ENCODE measurements at places on chromosomes 6 and 20.
A peak's percentile ranks its signal among the peaks of the same experiment; 100 is the strongest.

- no peak for DNase-seq
Measured at GRCh38 chr20:44085616-44086434, 101.2 kb downstream of the JPH2 start.

GRCh38 chr20:33713865-33714367, 6.2 kb downstream of the PXMP4 start:
- DNase-seq, result no peak

DNA sequence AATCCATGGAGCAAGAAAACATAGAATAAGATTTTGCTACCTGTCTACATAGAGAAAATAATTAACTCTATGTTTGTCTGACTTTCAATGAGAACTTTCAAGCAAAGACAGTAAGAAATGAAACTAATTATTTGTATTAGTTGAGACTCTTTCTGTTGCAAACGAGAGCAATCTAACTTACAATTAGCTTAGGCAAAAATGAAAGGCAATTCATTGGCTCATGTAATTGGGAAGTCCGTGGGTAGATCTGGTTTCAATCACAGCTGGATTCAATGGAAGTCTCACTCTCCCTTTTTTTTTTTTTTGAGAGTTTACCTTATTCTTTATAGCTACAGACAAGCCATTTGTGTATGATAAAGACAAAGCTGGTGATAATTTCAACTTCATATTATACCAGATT, 68.2 kb upstream of the STXBP5 start:
- no peak for DNase-seq

- no peak for DNase-seq
Measured at GRCh38 chr6:77036400-77036799, 426.9 kb downstream of the HTR1B start.

DNA sequence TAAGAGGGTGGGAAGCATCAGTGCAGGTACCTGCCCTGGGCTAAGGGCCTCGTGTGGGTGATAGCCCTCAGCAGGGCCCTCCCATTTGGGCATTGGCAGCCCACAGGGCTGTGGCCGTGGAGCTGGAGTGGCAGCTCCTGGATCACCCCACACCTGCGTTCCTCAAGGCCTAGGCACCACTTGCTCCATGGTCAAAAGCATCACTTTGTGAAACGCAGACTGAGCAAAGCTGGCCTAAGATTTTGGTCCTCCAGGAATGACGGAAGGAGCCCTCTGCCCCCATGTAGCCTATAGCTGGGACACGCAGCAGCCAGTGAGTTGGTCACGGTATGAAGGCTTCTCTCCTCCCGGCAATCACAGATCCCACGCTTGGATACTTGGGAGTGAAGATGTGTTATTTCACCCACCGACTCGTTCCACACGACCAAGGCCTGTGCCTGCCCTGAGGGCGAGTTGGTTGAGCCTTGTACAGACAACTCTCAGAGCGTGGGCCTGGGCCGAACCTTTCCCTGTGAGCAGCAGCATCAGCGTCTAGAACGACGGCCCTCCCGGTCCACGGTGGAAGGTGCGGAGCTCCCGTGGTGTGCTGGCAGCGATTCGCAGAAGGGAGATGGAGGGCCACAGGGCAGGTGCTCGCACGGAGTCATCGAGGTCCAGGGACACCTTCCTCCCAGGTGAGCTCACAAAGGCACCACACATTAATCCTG, 39.7 kb downstream of the THBS2 start:
- DNase-seq, result no peak

- DNase-seq, result no peak
Measured at GRCh38 chr20:34269996-34270627, 28.9 kb downstream of the ASIP start.

GRCh38 chr6:111989743-111990142, 64.2 kb upstream of the CCN6 start:
- no peak for DNase-seq

GRCh38 chr6:167797011-167797471, 29.7 kb upstream of the AFDN start:
- no peak for DNase-seq

GRCh38 chr20:5212907-5213487, 86.2 kb downstream of the CDS2 start:
- no peak for DNase-seq

DNA sequence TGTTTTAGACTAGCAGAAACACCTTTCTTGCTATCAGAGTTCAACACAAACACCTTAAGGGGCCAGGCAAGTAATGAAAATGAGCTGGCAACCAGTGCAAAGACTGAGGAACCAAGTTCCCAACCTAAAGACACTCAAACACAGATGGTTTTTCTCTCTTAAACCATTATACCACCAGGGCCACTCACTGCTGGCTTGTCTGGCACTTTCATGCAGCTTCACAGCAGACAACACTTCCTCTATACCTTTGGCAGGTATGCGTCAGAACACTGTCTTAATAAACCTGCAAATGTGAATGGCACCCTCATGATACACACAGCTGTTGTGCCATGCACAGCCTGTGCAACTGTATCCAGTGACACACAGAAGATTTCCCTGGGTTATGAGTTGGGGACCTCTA, 41.6 kb downstream of the NFATC2 start:
- DNase-seq, result no peak

DNA sequence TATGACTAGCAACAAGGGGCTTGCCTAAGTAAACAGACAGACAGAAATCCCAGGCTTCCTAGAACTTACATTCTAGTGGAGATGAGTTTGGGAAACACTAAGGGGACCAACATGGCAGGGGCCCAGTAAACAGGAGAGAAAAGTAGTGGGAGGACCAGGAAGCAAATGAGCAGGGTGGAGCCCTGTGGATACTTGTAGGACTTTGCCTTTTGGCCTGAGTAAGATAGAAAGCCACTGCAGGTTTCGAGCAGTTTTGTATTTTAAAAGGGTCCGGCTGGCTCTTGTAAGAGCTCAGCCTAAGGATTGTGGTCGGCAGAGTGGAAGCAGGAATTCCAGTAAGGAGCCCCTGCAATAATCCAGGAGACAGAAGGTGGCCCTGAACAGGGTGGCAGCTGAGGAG, 125.5 kb downstream of the MAP3K7 start:
- no peak for DNase-seq

- DNase-seq, result no peak
Measured at GRCh38 chr6:119331663-119332286, 17.8 kb downstream of the MAN1A1 start.

- no peak for DNase-seq
Measured at GRCh38 chr20:1656844-1657243, 735 bp downstream of the SIRPG start.

DNA sequence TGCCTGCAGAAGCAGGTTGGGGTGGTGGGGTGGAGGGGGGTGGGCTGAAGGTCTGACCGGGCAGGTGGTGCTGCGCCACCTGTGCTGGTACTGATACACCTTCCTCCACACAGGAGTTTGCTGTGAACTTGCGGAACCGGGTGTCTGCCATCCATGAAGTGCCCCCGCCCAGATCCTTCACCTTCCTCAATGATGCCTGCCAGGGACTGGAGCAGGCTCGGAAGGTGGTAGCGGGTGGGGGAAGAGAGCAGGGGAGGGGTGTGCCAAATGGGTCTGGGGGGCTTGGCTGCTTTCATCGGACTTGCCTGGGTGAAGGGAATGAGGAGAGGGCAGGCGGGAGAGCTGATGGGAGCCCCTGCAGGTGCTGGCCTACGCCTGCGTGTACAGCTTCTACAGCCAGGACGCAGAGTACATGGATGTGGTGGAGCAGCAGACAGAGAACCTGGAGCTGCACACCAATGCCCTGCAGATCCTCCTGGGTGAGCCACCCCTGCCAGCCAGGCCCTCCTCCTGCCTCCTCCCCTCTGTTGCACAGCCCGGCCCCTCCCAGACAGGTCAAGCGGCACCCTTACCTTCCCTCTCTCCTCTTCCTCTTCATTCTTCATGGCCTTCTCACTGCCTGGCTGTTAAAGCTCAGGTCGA, 6.7 kb downstream of the DNPH1 start:
- DNase-seq, result no peak

GRCh38 chr20:61436667-61437279, 184.7 kb downstream of the CDH4 start:
- peak; percentile 91 for DNase-seq

GRCh38 chr6:1507251-1507650, 102.5 kb upstream of the FOXC1 start:
- DNase-seq, result no peak

GRCh38 chr6:111843347-111844147, 29.7 kb downstream of the FYN start:
- no peak for DNase-seq

- DNase-seq, result no peak
Measured at GRCh38 chr6:133965817-133966360, 12.9 kb downstream of the TBPL1 start.

DNA sequence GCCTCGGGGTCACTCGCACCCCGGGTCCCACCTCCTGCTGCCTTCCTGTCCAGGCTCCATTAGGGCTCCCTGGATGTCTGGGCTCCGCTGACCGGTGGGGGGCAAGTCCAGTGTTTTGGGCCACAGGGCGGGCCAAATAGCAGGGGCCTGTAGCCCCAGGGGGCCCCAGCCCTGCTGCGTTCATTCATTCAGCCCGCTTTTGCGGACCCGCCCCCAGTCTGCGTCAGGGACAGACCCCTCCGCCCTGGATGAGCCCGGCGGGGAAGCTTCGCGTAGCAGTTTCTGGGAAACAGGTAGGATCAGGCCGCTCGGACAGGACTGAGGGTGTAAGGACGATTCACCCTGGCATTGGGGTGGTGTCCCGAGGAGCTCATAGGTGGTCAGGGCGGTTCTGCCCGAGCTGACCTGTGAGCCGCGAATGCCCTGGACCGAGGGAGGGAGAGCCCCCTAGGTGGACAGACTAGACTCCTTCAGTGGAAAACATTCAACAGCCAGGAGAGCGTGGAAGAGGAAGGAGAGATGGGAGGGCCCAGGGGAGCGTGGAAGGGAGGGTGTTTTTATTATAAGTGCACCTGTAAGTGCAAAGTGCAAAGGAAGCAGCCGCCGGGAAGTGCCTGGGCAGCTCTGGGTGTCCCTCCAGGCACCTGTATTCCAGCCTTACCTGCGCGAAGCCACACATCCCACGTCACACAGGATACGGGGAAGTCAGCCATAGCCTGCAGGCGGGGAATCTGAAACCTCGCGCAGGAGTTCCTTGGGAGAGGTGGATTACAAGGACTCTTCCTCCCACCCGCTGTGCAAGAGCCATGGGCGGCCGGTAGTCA, 662 bp downstream of the ENTPD6 start:
- no peak for DNase-seq

GRCh38 chr6:1837826-1838225, 228.1 kb downstream of the FOXC1 start:
- DNase-seq, result no peak

- peak; percentile 77 for DNase-seq
Measured at GRCh38 chr6:168088161-168089053, 9.4 kb upstream of the FRMD1 start.
